ENCODE measurements at places on chromosomes 7 and 10.

GRCh38 chr7:31488562-31489203, 25.2 kb upstream of the ITPRID1 start:
- no peak for DNase-seq

DNA sequence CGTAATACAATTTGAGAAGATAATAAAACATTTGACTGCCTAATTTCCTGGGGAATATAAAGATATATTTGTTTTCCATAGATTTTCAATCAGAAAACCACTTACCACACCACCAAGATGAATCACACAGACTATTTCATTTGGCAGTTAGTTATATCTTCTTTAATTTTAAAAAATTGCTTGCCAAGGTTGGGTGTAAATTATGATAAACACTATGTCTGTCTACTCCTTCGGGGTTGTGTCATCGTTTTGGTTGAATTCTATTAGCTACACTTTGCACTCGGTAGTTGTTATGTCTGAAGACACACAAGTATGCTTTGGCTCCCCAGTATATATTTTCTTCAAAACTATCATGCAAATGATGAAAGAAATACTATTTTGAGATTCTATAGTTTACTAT, 594.8 kb upstream of the SEMA3D start:
- DNase-seq, result no peak

DNA sequence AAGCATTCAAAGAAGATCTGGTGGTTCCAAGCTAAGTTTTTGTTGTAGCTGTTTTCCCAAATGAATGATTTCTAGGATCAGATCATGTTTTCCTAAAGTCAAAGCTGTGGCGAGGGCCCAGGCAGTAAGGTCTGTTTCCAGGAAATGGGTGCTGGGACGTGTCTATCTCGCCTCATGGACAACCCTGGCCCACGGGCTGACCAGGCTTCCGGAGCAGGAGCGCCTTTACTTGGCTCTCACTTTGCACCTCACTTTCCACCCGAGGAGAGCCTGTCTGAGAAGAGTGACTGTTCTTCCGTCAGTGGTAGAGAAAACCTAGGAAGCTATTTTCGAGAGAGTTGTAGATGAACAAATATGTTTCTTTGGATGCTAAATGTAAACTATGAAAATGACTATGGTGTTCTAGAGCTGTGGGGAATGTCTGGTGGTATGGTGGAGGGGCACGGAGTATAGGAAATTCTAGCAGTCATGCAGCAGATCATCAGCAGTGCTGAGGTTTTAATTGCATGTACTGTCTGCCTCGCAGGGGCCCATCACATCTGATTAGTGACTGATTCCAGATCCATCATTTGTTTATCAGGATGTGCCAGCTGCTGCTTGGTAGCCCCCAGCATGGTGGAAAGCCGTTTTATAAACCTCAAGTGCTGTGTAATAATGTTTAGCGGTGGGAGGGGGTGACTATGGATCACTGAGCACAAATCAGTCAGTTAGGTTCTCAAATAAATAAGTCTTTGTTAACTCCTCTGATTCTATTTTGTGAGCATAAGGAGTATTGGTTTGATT, 66.6 kb downstream of the VWC2 start:
- DNase-seq, result no peak

- no peak for DNase-seq
Measured at GRCh38 chr10:69218831-69219230, 1.3 kb upstream of the HKDC1 start.

DNA sequence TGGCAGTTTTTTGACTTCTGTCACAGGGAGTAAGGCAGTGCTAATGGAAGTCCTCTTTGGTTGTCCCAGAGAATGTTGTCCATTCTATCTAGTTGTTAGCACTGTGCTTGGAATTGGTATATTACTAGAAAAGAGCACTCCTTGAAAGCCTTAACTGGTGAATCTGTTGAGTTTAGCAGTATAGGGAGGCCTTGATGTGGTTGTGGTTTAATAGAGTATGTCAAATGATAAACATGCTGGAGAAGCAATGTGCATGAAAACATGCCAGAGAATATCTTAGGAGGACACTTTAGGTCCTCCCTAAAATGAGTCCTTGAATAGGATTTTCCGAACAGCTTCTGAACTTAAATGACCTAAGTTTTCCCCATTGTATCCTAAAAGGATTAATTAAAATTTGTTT, 98.6 kb downstream of the BTRC start:
- no peak for DNase-seq

DNA sequence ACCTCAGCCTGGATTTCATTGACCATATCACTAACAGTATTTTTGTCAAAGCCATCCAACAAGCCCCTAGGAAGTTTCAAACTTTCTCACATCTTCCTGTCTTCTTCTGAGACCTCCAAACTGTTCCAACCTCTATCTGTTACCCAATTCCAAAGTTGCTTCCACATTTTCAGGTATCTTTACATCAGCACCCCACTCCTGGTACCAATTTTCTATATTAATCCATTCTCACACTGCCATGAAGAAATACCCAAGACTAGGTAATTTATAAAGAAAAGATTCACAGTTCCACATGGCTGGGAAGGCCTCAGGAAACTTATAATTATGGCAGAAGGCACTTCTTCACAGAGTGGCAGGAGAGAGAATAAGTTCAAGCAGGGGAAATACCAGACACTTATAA, 571.9 kb upstream of the PHF14 start:
- no peak for DNase-seq

- peak; percentile 13 for DNase-seq
Measured at GRCh38 chr7:120272701-120273475, at the start of gene KCND2. KCND2 (plus strand) TSS chr7:120273175.

- DNase-seq, result no peak
Measured at GRCh38 chr7:150412016-150412415, 32.9 kb downstream of the ZNF775 start.

DNA sequence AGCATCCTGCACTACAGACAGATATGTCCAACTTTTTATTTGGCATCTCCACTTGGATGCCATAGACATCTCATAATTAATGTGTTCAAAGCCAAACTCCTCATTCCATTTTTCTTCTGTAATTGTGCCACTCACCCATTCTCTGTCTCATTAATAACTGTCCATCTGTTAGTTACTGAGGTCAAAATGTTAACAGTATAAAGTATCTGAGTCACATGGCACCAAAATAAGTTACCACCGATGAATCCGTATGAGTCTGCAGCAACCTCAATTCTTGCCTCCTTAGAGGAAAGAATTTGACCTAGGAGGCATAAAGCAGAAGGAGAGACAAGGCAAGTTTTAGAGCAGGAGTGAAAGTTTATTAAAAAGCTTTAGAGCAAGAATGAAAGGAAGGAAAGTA, 16.5 kb upstream of the NT5C3A start:
- no peak for DNase-seq

GRCh38 chr10:50624413-50624865, 683 bp upstream of the SGMS1 start:
- peak; percentile 94 for DNase-seq

- DNase-seq, result peak; percentile 53
Measured at GRCh38 chr10:79562135-79562756, 2.0 kb upstream of the SFTPA2 start.

GRCh38 chr7:33873981-33874750, 31.2 kb upstream of the BMPER start:
- no peak for DNase-seq

DNA sequence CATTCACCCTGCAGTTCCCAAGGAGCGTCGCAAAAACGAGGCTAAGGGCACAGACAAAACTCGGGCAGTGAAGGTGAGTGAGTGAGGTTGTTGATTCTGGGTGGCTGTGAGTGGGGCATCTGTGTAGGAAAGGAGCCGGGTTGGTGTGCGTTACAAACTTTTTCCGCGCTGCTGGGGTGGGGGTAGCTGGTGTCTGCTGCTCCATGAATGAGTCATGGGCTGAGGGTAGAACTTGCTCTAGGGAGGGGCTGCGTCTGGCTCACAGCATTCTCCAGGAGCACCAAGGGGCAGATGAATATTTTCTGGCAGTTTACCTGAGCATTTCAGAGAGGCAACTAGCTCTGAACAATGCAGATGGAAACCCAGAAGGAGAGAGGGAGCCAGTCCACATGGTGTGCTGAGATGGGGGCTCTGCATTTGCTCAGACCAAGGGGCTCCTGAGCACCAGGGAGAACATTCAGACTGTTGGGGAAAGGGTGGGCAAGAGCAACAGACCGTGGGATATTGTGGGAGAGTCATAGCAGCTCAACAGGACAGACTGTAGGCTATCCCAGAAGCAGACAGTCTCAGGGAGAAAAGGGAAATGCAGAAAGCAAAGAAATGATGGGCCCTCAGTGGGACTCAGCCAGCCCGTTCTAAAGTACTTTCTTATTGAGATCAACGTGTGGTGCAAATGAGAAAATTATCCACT, 18.8 kb downstream of the NOBOX start:
- DNase-seq, result no peak

GRCh38 chr7:38833329-38833728, 75.7 kb downstream of the VPS41 start:
- no peak for DNase-seq

- no peak for DNase-seq
Measured at GRCh38 chr10:108275895-108276685, 1111.6 kb upstream of the SORCS1 start.

DNA sequence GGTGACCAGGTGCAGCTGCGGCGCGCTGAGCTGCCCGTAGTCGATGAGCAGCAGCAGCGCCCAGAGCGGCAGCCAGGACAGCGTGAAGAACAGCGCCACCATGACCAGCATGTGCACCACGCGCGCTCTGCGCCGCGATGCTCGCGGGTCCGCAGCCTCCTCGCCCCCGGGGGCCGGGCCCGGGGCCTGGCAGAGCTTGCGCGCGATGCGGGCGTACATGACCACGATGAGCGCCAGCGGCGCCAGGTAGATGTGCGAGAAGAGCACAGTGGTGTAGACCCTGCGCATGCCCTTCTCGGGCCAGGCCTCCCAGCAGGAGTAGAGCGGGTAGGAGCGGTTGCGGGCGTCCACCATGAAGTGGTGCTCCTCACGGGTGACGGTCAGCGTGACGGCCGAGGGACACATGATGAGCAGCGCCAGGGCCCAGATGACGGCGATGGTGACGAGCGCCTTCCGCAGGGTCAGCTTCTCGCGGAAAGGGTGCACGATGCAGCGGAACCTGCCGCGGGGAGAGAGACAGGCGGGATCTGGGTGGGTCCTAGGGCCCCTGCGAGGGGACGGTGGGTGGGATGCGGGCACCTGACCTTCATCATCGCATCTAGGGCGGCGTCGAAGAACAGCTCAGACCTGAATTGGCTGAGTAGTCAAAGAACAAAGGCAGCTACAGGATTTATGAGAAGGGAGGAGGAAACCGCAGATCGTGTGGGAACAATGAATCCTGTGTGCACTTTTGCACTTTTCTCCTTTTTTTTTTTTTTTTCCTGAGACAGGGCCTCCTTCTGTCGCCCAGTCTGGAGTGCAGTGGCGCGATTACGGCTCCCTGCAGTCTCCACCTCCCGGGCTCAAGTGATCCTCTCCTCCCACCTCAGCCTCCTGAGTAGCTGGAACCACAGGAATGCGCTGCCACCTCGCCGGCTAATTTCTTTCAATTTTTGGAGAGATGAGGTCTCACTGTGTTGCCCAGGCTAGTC, 22.4 kb upstream of the PPA1 start:
- DNase-seq, result peak; percentile 46

DNA sequence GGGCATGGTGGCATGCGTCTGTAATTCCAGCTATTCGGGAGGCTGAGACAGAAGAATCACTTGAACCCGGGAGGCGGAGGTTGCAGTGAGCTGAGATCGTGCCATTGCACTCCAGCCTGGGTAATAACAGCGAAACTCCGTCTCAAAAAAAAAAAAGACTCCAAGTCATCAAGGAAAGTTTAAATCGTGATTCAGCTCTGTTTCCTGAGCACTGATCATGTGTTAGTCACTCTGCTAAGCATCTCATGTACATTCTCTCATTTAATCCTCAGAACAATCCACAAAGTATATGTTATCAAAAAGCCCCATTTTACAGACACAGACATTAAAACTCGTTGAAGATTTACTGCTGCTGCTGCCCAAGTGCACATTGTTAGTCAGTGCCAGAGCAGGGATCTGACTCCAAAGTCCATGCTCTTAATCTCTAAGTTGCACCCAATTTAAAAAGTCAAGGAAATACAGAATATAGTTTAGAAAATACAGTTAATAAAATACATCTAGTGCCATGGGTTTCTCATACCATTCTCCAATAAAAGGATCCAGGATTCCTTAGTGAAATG, 6.2 kb downstream of the PIK3AP1 start:
- no peak for DNase-seq

DNA sequence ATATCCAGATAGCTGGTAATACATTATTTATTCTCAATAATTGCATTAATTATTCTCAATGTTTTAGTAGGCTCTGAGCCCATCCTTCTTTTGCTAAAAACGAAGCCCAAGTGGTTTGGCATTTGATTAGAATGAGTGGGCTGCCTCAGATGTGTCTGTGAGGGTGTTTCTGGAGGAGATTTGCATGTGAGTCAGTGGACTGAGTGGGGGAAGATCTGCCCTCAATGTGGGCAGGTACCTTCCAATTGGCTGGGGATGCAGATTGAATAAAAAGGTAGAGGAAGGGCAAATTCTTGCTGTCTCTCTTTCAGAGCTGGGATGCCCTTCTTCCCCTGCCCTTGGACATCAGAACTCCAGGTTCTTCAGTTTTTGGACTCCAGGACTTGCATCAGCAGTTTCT, 290.6 kb upstream of the SMIM30 start:
- DNase-seq, result no peak

DNA sequence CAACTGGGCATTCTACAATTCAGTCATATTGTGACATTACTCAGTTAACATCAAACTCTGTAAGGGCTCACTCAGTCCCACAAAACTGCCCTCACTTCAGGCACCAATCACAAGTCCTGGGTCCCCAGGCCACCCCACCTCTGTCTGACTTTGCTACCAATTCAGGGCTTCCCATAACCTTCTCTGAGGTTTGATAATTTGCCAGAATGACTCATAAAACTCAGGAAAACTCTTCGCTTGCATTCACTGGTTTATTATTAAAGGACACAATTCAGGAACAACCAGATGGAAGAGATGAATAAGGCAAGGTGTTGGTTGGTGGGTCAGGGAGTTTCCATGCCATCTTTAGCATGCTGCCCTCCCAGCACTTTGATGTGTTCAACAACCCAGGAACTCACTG, 41.3 kb downstream of the AVL9 start:
- DNase-seq, result no peak

DNA sequence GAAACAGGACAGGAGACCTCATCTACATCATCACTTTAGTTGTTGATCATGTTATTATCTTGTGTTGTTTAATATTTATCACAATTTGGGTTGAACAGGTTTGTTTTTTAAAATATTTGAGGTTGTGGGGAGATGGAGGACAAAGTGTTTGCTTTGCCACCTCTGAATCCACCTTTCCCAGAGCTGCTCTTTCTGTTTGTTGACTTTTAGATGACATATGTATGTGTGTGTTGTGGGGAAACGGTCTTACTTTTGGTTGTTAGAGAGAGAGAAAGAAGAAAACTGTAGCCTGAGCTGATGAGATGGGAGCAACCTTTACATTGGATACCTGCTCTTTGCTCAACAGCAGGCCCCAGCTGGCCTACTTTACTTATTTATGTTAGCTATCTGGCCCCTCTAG, 19.0 kb upstream of the SLC16A12 start:
- no peak for DNase-seq

DNA sequence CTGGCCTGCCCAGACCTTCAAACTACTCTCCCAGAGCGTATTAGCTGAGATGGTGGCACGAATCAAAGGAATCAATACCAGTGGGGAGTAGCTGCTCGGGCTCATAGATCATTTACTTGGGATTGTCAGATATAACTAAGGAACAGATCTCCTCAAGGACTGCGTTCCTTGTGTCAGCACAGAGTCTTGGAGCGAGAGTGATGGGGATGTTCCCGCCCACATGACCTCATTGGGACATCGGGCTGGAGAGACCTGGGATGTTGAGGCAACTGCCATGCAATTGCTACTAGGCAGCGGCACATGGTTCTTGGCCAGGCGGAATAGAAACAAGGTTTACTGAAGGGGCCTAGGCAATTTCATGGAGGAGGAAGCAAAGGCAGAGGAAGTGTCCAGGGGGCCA, 132.6 kb downstream of the FRMD4A start:
- DNase-seq, result no peak
